CD8-positive, alpha-beta memory T cell (primary cell): ENCODE measurements at places on chromosomes 2 and 18.

GRCh38 chr2:226424971-226425370 lies 374.6 kb downstream of the IRS1 start:
- no peak for DNase-seq

GRCh38 chr2:26890341-26891000 lies 42.5 kb downstream of the DPYSL5 start:
- DNase-seq = no peak

DNA sequence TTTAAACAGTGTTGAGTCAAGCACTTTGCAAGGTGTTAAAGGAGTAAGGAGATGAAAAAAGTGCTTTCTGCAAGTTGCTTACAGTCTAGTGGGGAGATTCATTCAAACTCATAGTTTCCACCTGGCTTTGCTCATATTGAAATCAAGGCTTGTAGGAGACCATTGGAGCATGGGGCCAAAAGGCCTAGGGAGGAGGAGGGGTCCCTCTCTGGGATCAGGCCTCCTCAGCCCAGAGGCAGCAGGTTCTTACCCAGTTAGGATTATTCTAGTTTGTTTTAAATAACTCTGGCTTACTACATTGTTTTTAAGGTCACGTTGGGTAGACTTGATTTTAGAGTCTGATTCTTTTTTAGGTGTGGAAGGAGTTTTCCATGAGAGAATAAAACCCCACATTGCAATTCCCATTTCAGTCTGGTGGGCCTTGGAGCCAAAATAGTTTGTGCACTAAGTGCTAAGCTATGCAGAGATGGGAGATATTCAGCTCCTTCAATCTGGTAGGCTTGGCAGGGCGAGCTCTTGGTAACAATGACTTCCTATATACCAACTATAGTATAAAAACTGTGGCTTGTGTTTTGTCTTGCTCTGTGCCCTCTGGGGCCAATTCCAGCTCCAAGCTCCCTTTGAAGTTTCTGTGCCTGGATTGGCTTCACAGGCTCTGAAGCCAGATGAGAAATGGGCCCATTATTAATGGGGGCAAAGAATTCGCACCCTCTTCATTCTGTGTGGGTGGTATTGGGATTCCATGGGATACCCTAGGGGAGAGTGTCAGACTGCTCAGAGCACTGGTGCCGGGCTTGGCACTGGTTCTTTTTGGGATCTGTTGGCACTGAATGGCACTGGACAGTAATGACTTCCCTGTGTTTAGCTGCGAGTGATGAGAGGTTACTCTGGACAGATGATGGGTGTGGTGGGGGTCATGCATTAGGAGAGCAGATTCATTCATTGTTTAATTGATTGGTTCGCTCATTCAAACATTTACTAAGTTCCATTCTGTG lies 301.1 kb downstream of the MYCN start:
- no peak for DNase-seq

- DNase-seq = no peak
Observed at GRCh38 chr2:183284606-183285005, 160.4 kb downstream of the NUP35 start.

DNA sequence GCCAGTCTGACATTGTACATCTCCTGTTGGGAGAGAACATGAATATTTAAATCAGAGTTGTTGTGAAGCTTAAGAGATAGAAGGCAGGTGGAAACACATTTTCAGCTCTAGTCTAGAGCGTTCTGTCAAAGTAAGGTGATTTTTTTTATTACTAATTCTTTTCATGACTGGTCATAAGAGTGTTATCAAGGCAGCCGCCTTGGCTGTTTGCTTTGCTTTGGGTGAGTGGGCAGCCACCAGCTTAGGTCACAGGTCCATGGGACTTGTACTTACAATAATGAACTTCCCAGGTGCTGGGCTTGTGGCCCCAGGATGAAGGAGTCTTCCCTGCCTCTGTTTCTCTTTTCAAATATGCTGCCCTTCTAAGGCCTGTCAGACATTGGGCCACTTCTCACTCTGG lies 256.3 kb downstream of the SRBD1 start:
- no peak for DNase-seq

- DNase-seq = no peak
Observed at GRCh38 chr2:222548992-222549391, 106.9 kb downstream of the FARSB start.

- no peak for DNase-seq
Observed at GRCh38 chr18:6088432-6088831, 193.1 kb upstream of the TMEM200C start.

DNA sequence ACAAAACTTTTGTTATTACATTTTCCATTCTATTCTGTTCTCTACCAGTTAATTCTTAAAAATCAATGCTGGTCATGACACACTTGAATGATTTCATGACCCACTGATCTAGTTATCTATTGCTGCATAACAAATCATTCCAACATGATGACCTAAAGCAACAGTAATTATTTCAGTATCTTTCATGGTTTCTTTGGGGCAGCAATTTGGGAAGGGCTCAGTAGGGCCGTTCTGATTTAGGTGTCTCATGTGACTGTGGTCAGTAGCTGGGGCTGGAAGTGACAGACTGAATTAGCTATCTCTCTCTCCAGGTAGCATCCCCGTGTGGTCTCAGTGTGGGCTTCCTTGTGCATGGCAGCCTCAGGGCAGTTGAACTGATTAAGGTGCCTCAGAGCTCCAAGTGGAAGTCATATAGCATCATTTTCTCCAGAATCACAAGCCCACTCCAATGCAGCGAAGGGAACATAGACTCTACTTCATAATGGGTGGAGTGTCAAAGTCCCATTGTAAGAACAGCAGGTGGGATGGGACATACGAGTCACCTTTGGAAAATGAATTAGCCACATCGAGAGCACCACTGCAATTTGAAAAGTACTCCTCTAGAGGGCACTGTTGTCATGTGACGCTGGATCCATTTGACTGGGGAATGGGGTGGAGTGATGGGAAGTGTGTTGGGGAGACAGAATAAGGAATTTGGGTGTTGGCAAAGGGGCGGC lies 39.1 kb upstream of the FAM136A start:
- peak; percentile 45 for DNase-seq

GRCh38 chr2:157809212-157809611 lies 66.9 kb downstream of the ACVR1 start:
- DNase-seq = no peak

DNA sequence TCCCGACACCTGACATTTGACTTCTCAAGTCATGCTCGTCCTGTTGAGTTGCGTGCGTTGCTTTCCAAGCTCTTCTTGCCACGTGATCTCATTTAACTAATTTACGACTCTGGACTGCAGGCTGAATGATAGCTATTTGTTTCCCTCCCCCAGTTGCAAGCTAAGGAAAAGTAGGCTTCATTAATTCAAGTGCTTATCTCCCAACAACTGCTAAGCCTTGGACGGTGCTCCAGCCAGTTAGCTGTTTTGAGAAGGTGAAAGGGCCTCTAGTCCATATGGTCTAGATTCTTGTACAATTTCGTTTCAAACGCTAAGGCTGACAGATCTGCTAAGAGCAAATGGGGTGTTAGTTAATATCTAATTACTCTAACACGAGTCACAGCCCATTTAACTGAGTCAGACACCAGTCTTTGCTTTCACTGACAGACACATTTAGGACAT lies 21.1 kb downstream of the GPR45 start:
- no peak for DNase-seq

DNA sequence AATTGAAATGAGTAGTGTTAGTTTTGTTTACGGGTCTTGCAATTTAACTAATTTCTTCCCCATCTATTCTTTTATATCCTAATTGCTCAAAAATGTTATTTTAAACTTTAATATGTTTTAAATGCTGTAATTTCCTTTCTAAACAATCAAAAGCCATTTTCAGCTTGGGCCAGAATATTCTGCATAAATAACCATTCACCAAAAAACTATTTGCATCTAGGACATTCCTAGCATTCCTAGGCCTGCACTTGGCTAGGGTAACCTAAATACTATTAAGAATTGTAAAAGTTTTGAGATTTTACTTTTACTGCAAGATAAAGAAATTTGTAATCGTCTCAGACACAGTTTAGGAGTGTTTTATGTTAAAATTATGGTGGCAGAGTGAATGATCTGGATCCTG lies 7.8 kb upstream of the ETAA1 start:
- DNase-seq = no peak

DNA sequence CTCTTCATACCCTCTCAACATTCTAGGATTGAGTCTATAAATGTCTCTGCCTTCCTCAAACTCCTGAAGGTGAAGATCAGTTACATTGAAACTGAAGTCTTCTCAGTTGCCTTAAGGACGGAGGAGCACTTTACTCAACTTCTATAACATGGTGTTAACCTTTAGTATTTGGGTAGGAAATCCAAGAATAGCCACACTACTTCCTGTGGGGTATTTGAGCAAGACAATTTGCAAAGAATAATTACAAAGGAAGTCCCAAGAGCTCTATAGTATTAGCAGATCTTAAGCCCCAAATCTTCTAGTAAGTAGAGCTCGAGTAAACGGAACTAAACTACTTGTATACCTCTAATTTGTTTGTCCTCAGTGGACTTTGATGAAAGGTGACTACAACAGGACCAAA lies 80.9 kb downstream of the SP100 start:
- DNase-seq = no peak

- DNase-seq = no peak
Observed at GRCh38 chr18:59697236-59697932, at the start of gene CCBE1. CCBE1 (minus strand) TSS chr18:59697423.

DNA sequence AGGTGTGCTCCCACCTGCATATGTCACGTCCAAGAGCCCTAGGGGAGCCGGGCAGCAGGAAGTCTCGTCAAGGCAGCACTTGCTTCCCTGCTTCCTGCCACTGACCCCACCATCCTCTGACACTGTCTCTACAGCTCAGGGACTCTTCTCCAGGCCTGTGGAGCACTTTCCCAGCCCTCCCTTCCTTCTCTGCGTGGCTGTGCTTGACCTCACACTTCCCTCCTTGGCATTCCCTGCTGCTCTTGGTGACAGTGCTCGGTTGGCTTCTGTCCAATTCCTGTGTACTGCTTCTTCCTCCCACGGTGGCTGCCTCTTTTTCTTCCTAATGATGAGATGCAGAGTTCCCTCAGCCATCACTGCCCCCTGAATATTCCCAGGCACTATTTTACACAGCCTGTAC lies 2.8 kb downstream of the CIDEA start:
- no peak for DNase-seq

GRCh38 chr2:164843346-164843911 lies 1.8 kb upstream of the COBLL1 start:
- no peak for DNase-seq

DNA sequence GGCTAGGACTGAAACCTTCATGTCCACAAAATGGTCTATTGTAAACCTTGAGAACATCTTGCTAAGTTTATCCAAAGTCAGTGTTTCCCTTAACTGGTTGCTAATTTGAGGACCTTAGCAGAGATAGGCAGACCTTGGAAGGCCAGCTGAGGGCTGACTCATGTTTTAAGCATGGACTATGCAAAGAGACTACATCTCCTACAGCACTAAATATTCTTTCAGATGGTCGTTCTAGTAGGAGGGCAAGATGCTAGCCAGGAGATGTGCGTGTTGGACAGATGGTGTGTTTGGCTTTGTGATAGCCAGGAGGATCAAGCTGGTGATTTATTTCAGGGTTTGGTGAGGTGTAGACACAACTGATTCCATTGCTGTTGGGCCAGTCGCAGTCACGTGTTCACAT lies 75.8 kb downstream of the NRP2 start:
- no peak for DNase-seq

- no peak for DNase-seq
Observed at GRCh38 chr2:136019306-136019705, 33.9 kb upstream of the DARS1 start.

- DNase-seq = no peak
Observed at GRCh38 chr2:165044505-165045303, 89.4 kb upstream of the SLC38A11 start.

- DNase-seq = no peak
Observed at GRCh38 chr2:119958670-119959268, 54.1 kb upstream of the EPB41L5 start.

- no peak for DNase-seq
Observed at GRCh38 chr2:239882781-239883180, 142.4 kb downstream of the NDUFA10 start.

DNA sequence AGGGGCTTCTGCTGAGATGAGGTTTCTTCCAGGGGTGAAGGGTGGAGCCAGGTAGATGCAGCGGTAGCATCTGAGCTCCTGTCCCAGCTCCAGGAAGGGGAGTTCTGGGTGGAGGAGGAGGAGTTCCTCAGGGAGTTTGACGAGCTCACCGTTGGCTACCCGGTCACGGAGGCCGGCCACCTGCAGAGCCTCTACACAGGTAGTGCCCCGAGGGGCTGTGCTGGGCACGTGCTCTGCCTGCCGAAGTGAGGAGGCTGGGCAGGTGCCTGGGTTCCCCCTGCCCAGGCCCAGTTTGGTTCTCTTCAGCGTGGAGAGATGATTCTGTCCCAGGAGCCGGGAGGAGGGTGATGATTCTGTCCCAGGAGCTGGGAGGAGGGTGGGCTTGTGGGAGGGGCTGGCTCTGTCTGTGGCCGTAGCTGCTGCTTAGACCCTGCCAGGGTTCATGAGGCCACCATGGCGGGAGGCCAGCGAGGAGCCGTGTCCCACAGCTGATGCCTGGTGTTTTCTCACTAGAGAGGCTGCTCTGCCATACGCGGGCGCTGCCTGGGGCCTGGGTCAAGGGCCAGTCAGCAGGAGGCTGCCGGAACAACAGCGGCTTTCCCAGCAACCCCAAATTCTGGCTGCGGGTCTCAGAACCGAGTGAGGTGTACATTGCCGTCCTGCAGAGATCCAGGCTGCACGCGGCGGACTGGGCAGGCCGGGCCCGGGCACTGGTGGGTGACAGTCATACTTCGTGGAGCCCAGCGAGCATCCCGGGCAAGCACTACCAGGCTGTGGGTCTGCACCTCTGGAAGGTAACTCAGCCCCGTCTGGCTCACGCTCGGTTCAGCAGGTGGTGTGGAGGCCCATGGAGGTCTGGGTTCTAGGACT lies 8.2 kb downstream of the CAPN10 start:
- DNase-seq = no peak

DNA sequence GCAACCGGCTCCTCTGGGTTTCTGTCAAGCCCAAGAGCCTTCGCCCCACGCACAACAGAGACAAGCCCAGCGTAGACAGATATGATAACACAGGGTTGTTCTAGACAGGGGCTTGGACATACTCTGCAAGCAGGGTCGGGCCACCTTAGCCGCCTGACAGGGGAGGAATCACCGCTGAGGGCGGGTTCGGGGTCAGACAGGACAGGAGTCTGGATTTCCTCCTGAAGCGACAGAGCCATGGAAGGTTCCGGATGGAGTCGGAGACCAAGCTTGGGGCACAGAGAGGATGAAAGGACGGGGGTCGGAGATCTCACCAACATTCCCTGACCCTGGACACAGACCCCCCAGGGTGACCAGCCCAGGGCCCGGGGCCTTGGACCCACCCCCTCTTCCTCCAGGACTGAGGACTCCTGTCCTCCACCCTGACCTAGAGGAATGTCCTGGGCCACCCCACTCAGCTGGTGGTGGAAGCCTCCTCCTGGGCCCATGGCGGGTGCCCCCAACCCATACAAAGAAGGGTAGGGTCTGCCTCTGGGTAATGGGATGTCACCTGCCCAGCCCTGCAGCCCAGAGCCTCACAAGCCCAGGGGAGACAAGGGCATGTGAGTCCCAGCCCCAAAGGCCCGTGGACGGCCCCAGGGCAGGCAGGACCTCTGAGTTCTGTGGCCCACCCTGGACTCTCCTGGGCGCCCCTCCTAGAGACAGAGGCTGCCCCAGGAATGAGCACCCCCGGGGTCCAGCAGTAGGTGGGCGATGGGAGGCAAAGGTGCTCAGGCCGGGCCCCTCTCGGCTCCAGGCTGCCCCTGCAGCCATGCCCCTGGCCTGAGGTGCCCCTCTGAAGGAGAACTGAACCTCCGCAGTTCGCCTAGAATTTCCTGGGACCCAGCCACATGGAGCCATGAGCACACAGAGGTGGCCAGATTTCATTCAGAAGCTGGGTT lies 44.1 kb upstream of the GPC1 start:
- DNase-seq = no peak

- DNase-seq = no peak
Observed at GRCh38 chr2:176956791-176957190, 255.8 kb upstream of the HNRNPA3 start.

GRCh38 chr18:12041561-12041960 lies 52.1 kb upstream of the ANKRD62 start:
- DNase-seq = no peak
